Stimulated activated CD4-positive, alpha-beta T cell treated with anti-CD3 and anti-CD28 coated beads, Interleukin-1b, Interleukin-23, amount 100 ng/mL, for 4 hours (primary cell): ENCODE measurements at places on chromosomes 3 and 15.

- DNase-seq = no peak
Measured at GRCh38 chr15:83919319-83919830, 265.5 kb downstream of the ADAMTSL3 start.

- no peak for DNase-seq
Measured at GRCh38 chr3:100046986-100047385, 67.3 kb downstream of the FILIP1L start.

DNA sequence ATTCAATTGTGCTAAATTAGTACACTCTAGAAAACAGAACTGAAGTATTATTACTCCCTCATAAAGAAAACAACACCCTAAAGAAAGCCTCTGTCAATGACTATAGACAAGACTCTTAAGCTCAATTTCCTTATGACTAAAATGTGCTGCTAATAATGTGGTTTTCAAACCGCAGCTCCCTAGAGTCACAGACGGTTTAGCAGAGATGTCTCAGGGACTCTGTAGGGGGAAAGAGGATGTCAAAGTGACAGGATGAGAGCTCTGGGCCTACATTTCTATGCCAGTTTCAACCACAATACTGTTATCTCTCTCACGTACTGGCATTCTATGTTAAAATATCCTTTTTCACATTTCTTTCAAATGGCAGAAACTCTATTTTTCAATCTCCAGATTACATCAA, 37.6 kb upstream of the WDR49 start:
- DNase-seq = no peak

DNA sequence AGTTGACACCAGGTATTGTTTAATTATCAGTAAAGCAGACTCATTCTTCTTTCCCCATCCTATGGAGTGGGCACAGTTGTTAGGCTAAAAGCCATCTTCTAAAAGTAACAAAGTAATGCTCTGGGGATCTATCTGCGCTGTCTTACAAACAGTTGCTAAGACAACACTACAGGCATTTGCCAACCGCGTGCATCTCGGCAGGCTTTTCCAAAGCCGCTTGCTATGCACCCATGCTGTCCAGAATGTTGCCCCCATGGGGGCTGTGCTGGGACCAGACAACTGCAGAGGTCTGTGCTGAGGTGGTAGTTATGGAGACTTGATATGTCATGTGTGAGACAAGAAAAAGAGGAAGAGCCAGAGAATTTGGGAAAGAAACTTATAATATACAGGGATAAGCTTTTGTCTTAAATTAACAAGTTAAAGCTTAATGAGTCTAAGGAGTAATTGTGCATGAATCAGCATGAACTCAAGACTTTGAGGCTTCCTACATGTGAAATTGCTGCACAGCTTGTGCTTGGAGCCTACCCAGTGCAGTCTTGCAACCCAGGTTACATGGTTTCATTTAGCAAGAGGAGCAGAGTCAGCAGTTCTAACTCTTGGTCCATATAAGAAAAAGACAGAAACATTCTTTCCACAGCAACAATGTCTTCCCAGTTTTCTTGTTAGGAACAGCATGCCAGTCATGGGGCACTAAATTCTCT, 38.9 kb upstream of the DCLK3 start:
- DNase-seq = no peak

- DNase-seq = no peak
Measured at GRCh38 chr3:16316847-16317560, 52.0 kb downstream of the OXNAD1 start.

GRCh38 chr15:42084465-42085235, 9.7 kb downstream of the PLA2G4D start:
- DNase-seq = peak; percentile 42

DNA sequence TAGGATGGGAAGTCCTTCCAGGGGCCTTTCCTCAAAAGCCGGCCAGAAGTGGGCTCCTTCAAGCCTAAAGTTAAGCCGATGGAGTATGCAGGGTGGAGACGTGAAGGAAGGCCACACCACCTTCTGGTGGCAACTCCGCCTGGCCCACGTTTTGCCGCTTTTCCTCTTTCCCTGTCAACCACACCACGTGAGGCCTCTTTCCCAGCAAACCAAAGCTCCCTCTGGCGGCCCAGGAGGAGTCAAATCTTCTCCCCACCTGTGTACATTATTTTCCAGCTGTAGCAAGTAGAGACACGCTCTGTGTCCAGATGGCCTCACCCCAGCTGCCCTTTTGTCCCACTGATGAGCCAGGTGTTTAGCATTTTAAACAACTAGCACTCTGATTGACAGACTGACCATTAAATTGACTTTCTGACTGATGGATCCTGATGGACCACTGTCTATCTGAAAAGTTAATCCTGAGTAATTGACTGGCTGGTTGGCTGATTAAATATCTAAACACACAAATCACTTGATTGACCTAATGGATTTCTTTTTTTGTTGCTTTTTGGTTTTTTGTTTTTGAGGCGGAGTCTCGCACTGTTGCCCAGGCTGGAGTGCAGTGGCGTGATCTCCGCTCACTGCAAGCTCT, 59.6 kb upstream of the ZBTB38 start:
- no peak for DNase-seq
